ENCODE measurements at places on chromosomes 1 and 21. TPM values are rescaled to one million over a fixed set of nuclear protein-coding genes. Genes with fewer than 3 reads are reported as not detected.

- peak; percentile 60 for DNase-seq
These were observed at the start of gene TRIM17 for GRCh38 chr1:228416217-228416933. Gene TRIM17, minus strand, starts transcription at chr1:228416861. Its CDS starts 1,789 bp downstream, at chr1:228415072.

DNA sequence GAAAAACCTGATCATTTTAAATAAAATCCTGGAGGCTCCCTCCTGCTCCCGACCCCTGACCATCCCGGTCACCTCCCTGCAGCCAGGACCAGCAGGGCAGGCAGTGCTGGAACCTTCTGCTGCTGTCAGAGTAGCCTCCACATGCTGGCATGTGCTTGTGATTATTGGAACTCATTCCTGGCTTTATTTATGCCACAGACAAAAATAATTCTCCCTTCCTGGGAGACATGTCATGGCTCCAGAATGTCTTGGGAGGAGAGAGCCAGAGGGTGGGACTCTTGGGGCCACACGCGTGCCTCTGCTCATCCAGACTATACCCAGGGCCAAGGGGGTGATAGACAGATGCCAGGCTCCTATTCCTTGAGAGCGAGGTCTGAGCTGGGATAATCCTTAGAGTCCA, 183.6 kb upstream of the RAB4A start:
- DNase-seq: no peak

GRCh38 chr1:58409890-58410289, 136.6 kb downstream of the OMA1 start:
- DNase-seq: no peak

DNA sequence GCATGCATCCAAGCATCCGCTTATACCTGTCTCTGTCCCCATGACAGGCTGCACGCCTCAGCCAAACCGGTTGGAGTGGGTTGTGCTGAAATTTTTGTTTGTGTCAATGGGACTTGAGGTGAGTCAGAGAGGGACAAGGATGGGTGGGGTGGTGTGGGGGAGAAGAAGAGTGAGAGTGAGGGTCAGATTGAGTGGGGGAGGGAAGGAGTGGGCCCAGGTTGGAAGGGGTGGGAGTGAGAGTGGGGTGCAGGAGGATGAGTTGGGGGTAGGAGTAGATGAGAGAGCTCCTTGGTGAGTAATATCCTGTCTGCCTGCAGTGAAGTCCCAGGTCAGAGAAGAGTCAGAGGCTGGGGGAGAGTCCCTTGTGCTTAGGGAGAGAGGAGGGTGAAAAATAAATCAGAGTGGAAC, 3.3 kb upstream of the NECTIN4 start:
- DNase-seq: peak; percentile 40

GRCh38 chr1:201903135-201903534, 14.4 kb downstream of the SHISA4 start:
- DNase-seq: no peak

- peak; percentile 55 for DNase-seq
These were observed 16.0 kb downstream of the ENO1 start for GRCh38 chr1:8862528-8862927.

- no peak for DNase-seq
These were observed 50.6 kb downstream of the LHX4 start for GRCh38 chr1:180280617-180281016.

GRCh38 chr21:44439211-44439600, 16.1 kb upstream of the LRRC3 start:
- DNase-seq: no peak

DNA sequence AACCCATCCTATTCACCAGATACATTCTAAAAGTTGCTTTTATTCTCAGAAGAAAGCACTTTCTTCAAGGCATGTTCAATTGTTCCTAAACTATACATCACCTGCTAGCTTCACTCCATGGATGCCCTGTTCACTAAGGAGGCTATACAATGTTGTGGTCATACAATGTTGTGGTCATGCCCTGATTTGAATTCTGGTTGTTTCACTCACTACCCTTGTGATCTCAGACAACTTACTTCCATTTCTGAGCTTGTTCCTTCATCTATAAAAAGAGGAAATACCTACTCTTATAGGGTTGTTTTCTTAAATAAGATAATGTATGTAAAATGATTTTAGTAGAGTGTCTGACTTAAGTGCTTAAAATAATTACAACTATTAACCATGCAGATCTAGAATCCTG, 19.7 kb downstream of the EDEM3 start:
- no peak for DNase-seq

DNA sequence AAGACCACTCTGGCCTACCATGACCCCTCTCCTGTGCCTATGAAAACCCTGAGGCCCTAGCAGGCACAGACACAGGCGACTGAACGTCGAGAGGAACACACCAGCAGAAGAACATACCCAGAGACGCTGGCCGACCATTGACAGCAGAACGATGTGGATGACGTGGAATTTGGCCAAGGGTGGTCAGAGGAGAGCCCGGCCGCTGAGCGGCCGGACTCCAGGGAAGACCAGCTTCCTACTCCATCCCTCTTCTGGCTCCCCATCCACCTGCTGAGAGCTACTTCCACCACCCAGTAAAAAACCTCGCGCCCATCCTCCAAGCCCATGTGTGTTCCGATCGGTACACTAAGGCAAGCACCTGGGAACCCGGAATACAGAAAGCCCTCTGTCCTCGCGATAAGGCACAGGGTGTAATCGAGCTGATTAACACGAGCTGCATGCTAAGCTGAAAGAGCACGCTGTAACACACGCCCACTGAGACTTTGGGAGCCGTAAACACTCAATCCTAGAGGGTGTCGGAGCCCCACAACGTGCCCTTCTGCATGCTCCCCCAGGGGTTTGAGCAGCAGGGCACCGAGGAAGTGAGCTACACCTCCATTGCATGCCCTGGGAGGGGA, 150.3 kb downstream of the CENPF start:
- no peak for DNase-seq

GRCh38 chr1:225973158-225973557, 26.0 kb downstream of the SDE2 start:
- DNase-seq: no peak

GRCh38 chr1:11156963-11157362, 32.2 kb upstream of the ANGPTL7 start:
- DNase-seq: no peak

GRCh38 chr1:169681140-169681539, 30.3 kb downstream of the SELL start:
- no peak for DNase-seq

DNA sequence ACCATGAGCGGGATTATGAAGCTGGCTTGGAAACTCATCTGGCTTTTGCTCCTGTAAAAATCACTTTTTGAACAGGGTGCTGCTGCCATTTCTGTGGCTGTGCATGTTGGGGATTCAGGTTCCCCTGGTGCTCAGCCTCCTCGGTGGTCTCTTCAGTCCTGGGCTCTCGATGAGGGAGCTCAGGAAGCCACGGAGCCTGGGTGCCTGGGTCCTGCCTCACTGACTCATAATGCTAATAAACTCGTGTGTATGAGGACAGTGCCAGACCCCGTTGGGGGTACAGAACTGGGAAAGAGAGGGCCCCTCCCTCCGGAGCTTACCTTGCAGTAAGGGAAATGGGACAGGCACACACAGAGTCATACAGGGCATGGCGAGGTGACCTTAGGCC, 5.8 kb downstream of the COQ8A start:
- DNase-seq: no peak

The NUDC gene
- total RNA-seq: 61.6 TPM

The RNPC3 gene
- total RNA-seq: 27.1 TPM

The KRTAP10-6 gene
- not detected for total RNA-seq

The ST6GALNAC3 gene
- total RNA-seq: 0.35 TPM

The KIF17 gene
- not detected for total RNA-seq

The COG2 gene
- total RNA-seq: 34.0 TPM

Data from activated T-cell treated with anti-CD3 and anti-CD28 coated beads, Interleukin-2, amount 50 U/mL, for 72 hours (primary cell).